ENCODE measurements at places on chromosomes 1 and 21.

DNA sequence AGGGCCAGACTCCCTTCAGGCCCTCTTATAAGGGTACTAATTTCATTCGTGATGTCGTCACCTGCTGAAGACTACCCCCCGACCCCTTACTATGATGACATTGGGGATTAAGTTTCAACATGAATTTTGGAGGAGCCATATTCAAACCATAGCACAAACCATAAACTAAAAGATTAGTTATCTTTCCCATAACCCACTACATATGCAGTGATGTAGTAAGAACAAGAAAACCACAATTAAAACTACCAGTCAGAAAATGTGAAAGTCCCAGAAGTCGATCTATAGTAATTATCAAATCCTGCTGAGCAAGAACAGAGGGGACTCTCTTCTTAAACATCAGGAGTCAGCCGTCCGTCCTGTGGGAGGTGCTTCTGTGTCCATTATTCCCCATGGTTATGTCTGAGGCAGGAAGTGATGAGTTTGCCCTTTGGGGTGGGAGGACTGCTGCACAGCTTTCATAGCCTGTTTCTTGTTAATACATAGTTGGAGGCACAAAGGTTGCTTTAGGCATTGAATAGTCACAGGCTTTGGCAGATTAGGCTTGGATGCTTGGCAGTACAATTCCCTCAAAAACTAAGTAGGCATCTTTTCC, 35.9 kb upstream of the PTGFRN start:
- DNase-seq, result no peak

GRCh38 chr1:50930193-50930592, 29.9 kb downstream of the FAF1 start:
- DNase-seq, result no peak

- DNase-seq, result no peak
Observed at GRCh38 chr1:18422076-18422777, 58.5 kb upstream of the KLHDC7A start.

GRCh38 chr1:204466416-204467405, 27.9 kb downstream of the PIK3C2B start:
- DNase-seq, result no peak

DNA sequence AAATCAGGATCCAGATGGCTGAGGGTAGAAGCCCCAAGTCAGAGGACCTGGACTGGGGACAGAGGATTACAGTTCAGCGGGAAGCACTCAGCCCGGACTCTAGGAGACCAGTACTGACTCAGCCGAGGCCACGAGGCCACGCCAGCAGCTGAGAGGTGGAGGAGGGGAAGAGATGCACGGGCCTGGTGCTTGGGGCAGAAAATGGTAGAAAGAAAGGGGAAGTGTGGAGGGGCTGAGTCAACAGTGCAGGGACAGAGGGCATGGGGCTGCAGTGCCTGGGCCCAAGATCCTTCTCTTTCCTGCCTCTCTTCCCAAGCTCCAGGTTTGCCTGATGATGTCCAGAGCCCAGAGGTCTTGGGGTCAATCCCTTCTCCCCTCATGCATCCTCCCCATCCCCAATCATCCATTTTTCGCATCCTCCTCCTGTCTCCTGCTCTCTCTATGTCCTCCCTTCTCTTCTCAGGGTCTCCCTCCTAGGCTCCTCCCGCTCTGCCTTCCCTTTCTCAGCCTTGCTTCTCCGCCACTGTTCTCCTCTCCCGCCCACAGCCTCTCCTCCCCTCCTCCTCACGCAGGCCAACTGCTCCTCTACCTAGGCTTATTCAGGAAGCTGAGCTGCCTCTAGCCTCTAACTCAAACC, 7.7 kb downstream of the ARHGEF2 start:
- peak; percentile 64 for DNase-seq

- DNase-seq, result no peak
Observed at GRCh38 chr21:34914239-34914638, 134.9 kb downstream of the RUNX1 start.

GRCh38 chr1:213484333-213484732, 433.3 kb downstream of the RPS6KC1 start:
- no peak for DNase-seq

DNA sequence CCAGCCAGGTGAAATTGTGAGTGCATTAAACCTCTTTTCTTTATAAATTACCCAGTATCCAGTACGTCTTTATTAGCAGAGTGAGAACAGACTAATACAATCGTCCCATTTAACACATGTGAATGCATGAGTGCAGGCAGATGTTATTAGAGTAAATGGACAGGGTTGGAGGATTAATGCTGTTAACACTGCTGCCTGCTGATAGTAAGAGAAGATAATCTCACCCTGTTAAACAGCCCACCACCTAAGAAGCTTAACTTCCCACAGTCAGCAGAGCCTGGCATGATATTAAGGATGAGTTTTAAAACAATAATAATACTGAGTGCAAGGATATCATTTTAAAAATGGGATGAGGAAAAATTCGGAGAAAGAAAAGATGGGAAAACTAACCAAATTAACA, 181.4 kb upstream of the LHX8 start:
- DNase-seq, result no peak

GRCh38 chr21:45888386-45889009, 93.1 kb upstream of the COL6A1 start:
- no peak for DNase-seq

GRCh38 chr1:201584471-201585092, 45.7 kb downstream of the NAV1 start:
- DNase-seq, result no peak

Measured in stimulated activated naive B cell treated with anti-CD40 and anti-IgM and Interleukin-4, amounts not matched to agents 10 μg/mL and 1 μg/mL and 100 μg/mL, for 72 hours (primary cell).